GM04503 (cell line): ENCODE measurements at places on chromosomes 3 and 15.
A peak's percentile ranks its signal among the peaks of the same experiment; 100 is the strongest.

GRCh38 chr3:124812291-124813265 is 74.6 kb downstream of the ITGB5 start:
- DNase-seq, result peak; percentile 92

DNA sequence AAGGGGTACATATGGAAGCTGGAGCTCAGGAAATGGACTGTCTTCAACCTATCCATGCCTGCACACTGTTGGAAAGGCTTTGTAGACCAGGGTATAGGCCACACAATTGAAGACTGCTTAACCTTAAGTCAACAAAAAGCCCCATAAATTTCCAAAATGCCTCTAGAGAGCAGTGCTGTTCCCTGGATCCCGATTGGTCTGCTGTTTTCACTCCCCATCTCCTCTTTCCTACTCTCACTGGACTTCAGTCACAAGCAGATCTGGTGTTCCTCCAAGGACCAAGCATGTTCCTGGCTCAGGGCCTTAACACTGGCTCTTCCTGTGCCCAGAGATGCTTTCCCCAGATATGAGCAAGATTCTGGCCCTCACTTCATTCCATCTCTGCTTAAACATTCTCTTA is 22.8 kb upstream of the LRRC34 start:
- DNase-seq, result no peak

DNA sequence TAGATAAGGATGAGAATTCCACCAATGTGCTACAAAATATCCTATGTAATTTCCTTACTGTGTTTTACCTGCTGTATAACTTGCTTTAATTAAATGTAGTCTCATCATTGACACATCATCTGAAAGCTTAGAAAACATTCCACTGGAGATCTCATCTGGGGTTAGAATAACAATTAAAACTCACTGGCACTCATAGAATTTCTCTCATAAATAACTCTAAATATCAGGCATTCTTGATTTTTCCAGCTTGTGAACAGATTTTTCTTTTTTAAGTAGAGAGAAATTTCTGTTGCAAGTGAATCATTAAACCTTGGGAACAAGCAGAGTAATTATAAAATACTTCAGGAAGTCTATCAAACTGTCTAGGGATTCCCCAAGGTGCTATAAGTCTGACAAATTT is 843.8 kb downstream of the NAALADL2 start:
- DNase-seq, result no peak

DNA sequence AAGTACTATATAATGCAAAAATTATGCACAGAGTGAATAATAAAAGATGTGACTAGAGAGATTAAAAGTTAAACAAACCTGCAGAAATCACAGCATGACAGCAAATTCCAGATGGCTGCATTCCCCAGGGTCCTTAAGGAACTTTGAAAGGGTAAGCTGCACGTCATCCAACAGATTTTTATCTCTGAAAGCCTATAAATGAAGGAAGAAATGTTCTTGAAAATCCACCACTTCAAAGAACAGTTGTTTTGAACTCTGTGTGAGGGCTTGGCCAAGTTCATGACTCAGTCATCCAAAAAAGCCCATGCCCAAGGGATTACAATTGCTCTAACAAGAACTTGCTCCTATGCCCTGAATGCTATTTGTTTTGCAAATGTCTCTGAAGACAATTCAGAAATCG is 603.6 kb downstream of the PLOD2 start:
- no peak for DNase-seq

- DNase-seq, result no peak
Measured at GRCh38 chr3:99430348-99431134, 207.9 kb upstream of the COL8A1 start.

DNA sequence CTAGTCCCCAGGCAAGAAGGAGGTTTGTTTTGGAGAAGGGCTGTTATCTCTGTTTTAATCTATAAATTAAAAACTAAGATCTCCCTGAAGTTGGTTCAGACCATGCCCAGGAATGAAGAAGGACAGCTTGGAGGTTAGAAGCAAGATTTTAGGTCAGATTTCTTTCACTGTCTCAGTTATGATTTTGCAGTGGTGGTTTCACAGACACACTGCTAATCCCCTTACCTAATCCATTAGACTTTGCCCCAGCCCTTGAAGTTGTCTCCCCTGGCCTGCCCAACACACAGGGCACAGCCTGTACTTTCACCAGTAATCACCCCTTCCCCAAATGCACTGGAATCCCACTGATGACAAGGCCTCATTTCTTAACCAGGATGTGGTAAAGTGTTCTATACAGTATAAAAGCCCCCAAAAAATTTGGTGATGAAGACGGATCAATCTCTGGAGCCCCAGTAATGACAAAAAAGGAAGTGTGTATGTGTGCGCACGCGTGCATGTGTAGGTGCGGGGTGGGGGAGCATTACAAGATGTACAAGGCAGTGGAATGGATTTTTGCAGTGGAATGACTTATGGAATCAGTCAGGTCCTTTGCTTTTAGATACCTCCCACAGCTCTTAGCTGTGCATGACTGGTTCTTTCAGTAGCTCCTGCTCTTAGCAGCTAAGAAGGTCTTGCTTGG is 73.1 kb upstream of the TERB2 start:
- DNase-seq, result no peak

DNA sequence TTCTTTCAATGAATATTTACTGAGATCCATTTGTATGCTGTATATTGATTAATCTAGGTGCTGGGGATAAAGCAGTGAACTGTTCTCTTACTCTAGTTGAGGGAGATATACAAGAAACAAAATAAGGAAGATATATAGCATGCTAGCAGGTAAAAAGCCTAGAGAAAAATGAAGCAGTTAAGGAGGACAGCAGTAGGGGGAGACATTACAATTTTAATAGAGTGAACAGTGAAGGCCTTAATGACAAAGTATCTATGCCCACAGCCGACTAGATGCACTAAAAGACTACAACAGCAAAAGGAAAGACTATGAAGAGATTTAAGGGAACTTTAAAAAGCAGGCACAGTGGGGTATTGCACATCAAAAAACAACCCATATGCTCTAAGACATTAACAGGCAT is 81.4 kb downstream of the XRN1 start:
- no peak for DNase-seq

DNA sequence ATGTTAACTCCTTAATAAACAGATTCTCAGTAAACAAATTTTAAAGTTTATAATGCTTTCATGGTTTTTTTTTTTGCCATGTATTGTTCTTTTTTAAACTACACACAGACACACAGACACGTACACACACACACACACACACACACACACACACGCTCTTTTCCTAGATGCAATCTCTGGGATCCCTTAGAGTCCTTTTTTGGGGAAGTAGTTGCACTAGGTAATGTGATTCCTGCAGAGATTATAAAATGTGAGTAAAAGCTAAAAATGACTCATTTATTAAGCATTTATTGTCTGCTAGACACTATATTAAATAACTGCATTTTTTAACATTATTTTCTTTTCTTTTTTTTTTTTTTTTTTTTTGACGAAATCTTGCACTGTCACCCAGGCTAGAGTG is 19.9 kb downstream of the NDUFB5 start:
- DNase-seq, result no peak

- no peak for DNase-seq
Measured at GRCh38 chr15:100995471-100996430, 76.6 kb downstream of the LRRK1 start.

DNA sequence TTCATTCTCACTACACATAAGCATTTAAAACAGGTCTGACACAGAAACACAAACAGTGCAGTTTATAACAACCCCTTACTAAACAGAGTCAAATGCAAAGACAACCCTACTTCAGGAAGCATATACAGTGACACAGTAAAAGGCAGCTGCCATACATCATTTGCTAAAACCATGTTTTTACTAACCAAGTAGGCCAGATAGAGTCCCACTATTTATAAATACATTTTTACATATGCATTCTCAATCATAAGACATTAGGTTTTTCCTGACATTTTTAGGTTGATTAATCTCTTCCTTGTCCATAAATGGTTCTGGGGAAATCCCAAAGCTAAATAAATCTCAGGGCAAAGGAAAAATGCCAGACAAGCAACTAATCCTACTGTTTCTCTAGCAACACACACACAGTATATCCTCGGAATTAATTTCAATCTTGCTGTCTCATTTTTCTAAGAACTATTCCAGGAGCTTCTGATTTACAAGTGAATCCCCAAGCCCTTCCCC is 39.0 kb downstream of the CHAC1 start:
- peak; percentile 30 for DNase-seq

GRCh38 chr3:4741404-4742307 is 237.6 kb upstream of the BHLHE40 start:
- peak; percentile 92 for DNase-seq

DNA sequence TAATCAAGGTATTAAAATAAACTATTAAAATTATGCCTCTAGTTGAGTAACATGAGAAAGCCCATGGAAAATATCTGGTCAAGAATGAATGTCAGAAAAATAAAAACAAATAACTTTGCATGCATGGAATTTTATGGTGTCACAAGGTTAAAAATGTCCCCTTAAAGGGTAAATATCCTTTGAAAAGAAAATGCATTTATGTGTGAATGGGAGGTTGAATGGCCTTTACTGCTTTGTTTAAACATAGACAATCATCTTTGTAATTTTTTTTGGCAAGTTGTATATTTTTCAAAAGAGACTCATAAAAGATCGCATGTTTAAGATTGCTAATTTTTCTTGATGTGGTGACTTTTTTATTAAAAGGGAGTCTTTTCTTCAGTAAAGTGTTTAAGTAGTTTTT is 564.2 kb downstream of the NR2F2 start:
- no peak for DNase-seq

DNA sequence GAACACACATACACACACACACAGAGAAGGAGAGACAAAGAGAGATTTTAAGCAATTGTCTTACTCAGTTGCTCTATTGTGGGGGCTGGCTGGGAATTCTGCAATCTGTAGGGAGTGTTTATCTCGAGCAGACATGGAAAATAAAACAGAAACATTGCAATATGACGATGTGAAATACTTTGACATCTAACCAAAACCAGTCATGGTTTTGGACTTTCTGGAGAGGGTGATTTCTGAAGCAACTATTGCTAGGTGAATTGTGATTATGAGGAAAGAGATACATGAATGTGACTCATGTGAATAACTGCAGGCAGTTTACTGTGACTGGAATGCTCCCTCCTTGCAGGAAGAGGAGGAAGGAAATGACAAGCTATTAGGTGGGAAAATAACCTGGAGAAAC is 12.3 kb upstream of the PHLDB2 start:
- peak; percentile 92 for DNase-seq

- DNase-seq, result no peak
Measured at GRCh38 chr3:155161640-155162292, 81.6 kb downstream of the MME start.

- DNase-seq, result no peak
Measured at GRCh38 chr3:16444344-16444743, 69.2 kb downstream of the RFTN1 start.

DNA sequence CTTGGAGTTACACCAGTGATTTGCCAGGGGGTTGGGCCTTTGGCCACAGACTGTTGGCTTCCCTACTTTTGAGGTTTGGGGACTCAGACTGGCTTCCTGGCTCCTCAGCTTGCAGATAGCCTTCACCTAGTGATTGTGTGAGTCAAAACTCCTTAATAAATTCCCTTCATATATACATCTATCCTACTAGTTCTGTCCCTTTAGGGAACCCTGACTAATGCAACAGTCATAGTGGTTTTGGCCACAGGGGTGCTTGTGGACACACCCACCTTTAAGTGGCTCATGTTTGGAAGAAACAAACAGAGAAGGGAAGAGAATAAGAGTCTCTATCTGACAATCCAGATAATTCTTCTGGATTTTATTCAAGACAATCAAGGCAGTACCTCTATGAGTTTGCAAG is 457.7 kb downstream of the EPHA3 start:
- no peak for DNase-seq
